Astrocyte of the hippocampus (primary cell): ENCODE measurements at places on chromosomes 1 and 21.

- DNase-seq = no peak
Measured at GRCh38 chr1:5933050-5933449, 59.2 kb downstream of the NPHP4 start.

- DNase-seq = no peak
Measured at GRCh38 chr1:176033474-176033873, 173.6 kb downstream of the COP1 start.

- DNase-seq = no peak
Measured at GRCh38 chr1:174623324-174624035, 175.7 kb downstream of the GPR52 start.

DNA sequence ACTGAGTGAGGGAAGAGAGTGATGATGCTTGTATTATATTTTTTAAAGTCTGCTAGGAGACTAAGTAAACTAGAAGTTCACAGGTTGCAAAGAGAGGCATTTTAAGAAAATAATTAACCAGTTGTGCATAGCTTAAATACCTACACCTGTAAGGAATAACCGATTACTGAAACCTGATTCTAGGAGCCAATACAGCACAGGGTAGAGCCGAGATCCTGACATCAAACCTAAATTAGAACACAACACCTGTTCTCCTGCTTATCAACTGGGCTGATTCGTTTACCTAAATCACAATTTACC lies 54.8 kb downstream of the EPRS1 start:
- no peak for DNase-seq

DNA sequence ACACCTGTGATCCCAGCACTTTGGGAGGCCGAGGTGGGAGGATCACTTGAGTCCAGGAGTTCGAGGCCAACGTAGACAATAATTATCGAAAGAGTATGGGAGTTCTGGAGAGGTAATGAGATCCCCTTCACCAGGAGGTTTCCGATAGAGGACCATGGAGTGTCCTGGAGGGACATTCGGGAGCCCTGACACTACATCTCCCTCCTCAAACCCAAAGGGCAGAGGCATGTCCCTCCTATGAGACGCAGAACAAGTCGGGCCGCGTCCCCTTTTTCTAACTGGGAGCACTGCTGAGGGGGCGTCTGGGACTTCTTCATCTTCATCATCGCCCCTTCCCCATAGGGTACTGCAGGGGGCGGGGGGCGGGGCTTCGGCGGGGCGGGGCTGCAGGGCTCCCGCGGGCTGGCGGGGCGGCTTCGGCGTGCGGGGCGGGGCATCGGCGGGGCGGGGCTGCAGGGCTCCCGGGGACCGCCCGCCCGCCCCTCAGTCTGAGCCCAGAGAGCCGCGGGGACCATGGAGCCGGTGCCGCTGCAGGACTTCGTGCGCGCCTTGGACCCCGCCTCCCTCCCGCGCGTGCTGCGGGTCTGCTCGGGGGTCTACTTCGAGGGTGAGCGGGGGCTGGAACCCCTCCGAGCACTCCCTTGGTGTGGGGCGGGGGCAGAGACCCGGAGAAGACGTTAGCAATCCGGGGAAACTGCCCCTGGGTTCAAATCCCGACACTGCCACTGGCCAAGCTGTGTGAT lies at the start of gene THEMIS2:
Gene THEMIS2 (plus strand): TSS at position 486 of the 743 bp plus-strand sequence. CDS start 28 bp downstream, at position 514.
- DNase-seq = peak; percentile 74

DNA sequence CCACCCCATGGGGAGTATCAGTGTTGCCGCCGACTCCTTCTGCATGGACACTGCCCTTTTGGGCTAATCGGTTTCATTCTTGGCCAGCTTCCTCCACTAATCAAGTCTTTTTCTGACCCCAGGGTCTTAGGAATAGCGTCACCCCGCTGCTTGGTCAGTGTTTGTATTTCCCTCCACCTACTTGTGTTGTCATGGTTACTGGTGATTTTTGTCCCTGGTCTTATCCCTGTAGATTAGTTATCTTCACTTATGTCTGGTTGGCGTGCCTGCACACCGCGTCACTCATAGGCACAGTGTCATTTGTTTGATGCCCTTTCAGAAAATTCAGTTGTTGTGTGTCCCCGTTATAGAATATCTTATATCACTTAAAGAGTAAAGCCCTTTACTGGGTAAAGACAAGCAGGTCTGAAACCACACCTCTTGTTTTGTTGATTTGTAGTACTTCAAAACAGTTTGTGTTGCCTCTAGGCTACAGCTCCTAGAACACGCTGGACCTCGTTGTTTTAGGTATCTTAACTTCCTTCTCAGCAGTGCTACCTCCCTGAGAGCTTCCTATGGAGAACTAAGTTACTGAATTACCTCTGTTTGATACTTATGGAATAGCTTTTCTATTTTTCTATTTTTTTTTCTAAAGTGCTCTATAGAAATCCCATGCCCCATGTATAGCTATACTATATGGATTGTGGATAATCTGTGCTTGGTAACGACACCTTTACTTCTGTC lies 868 bp downstream of the PPP1R12B start:
- peak; percentile 61 for DNase-seq

DNA sequence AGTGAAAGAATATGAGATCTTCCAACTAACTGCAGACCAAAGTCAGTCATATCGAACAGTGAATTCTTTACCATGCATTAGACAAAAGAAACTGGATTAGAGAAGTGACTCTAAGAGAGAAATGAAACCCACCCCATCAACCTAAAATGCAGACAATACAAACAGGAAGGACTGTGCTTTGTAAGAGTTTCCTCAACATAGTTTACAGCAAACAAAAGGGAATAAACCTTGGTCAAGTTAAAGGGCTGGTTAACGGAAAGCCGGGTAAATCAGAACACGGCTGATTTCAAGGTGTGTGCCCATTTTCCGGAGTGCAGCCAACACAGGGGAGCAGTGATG lies 39.2 kb downstream of the SIPA1L2 start:
- DNase-seq = no peak

DNA sequence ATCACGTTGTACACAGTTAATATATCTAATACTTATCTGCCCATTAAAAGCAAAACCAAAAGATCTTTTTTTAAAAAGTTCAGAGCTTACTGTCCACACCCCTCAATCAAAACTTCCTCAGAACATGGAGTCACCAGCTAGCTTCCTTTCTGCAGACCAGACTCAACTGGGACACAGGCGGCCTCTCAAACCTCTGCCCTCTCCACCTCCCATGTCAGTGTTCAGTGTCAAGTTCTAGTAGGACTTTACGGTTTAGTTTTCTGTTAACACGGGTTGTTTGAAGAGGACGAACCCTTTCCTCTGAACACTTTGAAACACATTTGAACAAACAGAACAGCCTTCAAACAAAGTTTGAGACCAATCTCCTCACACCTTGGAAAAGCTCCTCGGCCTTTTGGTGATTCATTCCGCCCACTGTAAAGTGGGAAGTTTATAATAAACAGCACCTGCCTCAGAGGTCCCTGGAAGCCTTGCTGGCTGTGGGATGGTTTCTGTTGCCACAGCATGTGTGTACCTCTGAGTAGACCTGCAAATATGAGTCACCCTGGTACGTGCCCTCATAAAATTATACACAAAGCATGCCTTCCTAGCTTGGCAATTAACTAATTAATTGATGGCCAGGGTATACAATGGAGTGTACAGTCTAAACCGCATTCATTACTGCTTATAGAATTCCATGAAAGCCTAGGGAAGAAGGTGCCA lies 48.4 kb upstream of the SIPA1L2 start:
- peak; percentile 35 for DNase-seq

DNA sequence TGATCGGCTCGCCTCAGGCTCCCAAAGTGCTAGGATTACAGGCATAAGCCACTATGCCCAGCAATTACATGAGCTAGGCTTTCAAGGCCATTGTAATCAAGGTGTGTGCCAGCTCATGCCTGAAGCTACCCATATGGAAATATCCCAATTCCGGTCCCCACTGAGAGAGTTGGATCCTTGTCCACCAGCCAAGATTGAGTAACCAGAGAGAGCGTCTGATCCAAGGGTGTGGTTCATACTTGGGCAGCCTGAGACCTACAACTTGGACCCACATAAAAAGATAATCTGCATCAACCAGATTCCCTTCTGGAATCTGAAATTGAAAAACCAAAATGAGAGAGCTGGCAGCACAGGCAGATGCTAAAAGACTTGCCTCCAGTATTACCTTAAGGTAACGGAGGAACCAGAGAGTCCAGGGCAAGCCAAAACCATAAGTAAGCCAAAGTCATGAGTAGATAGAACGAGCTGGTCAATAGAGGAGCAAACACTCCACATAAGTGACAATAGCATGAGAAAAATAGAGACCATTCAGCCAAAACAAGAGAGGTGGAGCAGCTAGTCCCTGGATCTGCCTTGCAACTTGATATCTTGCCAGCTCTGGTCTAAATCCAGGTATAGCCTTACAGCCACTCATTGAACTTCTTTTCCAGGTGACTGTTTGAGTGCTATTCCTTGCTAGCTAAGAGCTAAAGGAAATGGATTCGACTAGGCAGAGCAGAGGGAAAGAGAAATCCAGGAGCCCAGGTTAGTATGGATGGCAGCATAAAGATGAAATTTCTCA lies 63.8 kb upstream of the ATP1A1 start:
- no peak for DNase-seq

DNA sequence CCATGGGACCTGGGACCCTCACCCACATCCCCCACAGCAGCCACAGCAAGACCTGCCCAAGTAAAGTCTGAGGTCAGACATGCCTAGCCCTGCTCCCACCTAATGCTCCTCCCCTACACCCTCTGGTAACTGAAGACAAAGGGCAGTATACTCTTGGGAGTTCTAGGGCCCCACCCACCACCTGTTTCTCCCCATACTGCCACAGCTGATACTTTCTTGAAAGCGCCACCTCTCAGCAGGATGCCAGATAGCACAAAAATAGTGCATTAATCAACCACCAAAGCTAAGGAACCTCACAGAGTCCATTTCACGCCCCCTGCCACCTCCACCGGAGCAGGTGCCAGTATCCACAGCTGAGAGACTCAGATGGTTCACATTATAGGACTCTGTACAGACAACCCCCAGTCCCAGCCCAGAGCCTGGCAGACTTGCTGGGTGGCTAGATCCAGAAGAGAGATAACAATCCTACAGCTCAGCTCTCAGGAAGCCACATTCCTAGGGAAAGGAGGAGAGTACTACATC lies 238.1 kb downstream of the LRRC40 start:
- no peak for DNase-seq

DNA sequence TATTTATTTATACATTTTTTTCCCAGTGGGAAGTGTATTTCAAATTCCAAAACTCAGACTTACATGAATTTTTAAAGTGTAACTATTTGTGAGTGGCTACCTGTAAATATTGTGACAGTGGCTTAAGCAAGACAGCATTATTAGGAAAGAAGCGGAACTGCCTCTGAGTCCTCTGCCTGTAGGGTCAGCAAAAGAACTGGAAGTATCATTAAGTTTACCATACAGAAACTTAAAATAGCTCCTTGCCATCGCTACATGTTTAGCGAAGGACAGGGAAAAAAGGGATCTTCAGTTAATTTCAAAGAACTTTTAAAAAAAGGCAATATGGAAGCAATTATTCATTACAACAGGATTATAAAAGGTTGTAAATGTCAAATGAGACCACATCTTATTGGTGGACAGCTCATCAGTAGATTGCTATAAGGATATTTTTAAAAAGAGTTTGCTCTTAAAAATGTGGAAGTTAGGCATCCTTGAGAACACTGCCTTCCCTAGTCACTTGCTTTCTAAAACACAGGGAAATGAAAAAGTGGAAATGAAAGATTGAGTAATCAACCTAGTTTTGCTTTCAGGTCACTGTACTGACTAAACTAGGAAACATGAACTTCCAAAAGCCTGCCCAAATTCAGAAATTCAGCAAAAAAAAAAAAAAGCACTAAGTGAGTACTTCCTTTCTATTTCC lies 39.2 kb downstream of the NSL1 start:
- DNase-seq = no peak

GRCh38 chr1:84836145-84836544 lies 56.9 kb downstream of the LPAR3 start:
- no peak for DNase-seq

DNA sequence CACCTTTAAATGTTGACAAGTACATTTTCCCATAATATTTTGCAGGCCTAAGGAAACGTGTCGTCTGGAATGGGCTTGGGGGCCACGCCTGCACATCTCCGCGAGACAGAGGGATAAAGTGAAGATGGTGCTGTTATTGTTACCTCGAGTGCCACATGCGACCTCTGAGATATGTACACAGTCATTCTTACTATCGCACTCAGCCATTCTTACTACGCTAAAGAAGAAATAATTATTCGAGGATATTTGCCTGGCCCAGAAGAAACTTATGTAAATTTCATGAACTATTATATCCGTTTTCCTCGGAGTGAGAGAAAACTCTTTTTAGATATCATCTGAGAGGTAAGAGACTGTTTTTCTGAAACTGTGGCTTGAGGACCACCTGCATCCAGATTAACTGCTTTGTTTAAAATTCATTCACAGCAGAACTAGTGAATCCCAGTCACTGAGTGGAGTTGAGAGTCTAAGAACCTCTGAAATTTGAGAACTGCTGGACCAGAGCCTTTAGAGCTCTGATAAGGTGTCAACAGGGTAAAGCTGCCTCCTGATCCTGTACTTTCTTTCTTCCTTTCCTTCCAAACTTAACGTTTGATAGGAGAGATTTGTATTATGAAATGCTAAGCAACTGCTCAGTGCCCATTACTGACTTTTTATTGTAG lies 811 bp downstream of the EXO1 start:
- peak; percentile 5 for DNase-seq

DNA sequence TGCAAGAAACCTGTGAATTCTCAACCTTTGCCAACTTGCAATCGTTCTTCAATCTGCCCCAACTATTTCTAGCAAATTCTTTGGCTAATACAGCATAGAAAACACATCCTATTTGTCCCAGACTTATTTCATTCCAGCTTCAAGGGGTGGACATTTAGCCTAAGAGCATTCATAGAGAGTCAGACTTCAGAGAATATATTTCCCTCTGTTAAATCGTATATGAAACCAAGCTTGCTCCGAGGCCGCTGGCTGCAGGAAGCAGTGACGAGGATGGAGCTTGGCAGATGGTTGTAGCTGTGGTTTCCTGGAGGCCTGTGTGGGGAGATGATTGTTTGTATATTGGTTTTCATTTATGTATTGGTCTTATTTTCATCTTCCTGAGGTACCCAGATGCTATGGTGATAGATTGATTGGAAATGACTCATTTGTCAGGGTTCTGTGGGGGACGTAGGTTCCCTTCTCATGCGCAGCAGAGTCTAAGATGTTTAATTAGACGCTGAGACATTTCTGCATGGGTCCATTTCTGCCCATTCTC lies 26.1 kb downstream of the MAN1C1 start:
- DNase-seq = no peak

DNA sequence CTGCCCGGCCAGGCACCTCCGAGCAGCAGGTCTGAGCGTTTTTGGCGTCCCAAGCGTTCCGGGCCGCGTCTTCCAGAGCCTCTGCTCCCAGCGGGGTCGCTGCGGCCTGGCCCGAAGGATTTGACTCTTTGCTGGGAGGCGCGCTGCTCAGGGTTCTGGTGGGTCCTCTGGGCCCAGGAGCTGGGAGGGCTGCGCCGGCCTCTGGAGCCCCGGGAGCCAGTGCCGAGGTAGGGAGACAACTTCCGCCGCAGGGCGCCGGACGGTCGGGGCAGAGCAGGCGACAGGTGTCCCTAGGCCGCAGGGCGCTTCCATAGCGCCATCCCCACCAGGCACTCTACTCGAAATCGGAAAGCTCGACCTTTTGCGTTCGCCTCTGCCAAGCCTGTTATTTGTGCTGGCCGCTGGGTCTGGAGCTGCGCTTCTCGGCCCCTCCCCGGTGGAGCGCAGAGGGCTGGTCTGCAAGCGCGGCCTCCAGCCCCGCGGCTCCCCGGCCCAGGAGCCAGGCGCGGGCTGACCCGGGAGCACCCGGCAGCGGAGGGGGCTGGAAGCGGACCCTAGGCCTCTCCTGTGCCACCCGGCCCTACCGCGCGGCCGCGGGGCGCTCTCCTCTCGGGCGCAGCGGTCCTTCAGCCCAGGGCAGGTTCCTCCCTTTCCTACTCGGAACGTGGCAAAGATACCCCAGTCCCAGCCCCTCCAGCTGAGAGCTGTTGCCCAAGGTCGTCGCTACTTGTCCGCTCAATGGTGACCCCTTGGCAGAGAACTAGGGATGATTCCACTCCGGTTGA lies 2.2 kb downstream of the SIM2 start:
- DNase-seq = peak; percentile 35
